Iris pigment epithelial cell (primary cell): ENCODE measurements at places on chromosomes 1 and 21.
A peak's percentile ranks its signal among the peaks of the same experiment; 100 is the strongest.

- DNase-seq: no peak
Measured at GRCh38 chr1:19688041-19688842, 23.6 kb downstream of the HTR6 start.

GRCh38 chr1:104929280-104929679 is 1179.6 kb downstream of the AMY1C start:
- DNase-seq: no peak

DNA sequence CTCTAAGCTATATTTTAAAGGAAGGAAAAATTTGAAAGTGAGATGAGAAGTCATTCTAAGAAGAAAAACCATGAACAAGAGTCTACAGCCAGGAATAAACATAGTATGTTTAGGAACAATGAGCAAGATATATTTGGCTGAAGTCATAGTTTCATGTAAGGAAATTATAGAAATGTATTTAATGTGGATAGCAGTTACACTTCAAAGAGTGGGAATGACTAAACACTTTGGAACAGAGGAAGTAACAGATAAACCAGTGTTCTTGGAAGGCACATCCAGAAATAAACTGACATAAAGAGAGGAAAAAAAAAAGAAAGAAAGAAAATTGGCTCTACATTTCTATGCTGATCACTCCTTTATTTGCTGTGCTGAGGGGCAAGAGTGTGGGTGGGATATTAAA is 18.0 kb downstream of the C8A start:
- peak; percentile 33 for DNase-seq

DNA sequence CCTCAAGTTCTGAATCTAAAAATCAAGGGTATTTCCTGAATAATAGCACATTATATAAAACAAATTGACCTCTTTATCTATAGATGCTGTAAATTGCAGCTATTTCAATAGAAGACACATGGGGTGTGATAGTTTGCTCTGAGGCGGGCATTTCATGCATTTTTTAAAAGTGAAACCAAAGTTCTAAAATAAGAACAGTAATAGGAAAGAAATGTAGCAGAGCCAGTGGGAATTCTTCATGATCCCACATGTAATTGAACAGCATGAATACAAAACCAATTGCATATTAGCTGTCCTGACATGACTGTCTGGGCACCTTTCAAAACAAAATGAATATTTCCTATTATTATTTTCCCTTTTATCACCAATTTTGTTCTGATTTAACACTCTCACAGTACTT is 85.0 kb downstream of the RGS21 start:
- peak; percentile 7 for DNase-seq

DNA sequence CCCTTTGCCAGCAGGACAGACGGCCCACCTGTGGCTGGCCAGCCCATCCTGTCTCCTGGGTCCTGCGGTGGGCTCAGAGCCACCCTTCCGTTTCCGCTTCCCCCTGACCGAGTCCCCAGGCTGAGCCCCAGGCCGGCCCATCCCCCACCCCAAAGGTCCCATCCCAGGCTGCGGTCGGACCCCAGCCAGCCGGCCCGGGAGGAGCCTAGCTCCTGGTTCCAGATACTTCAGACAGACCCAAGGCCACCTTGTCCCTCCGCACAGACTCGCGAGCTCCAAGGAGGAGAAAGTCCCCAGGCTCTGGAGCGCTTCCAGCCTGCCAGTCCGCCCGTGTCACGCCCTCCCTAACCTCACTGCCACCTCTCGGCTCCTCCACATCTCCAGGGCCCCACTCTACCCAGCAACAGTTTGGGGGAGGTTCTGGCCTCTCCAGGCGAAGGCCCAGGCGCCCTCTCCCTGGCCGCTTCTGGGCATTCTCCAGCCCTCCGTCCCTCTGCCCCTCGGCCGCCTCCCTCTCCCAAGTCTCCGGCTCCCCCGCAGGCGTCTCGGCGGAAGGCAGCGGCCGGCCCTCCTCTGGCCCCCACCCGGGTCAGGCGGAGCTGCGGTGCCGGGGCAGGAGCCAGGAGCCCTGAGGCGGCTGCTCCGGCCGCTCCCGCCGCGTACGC is 835 bp downstream of the LRRN2 start:
- DNase-seq: peak; percentile 3

GRCh38 chr1:33273961-33274371 is 17.7 kb downstream of the ZNF362 start:
- no peak for DNase-seq

GRCh38 chr1:54111624-54112023 is 41.2 kb downstream of the CDCP2 start:
- no peak for DNase-seq

DNA sequence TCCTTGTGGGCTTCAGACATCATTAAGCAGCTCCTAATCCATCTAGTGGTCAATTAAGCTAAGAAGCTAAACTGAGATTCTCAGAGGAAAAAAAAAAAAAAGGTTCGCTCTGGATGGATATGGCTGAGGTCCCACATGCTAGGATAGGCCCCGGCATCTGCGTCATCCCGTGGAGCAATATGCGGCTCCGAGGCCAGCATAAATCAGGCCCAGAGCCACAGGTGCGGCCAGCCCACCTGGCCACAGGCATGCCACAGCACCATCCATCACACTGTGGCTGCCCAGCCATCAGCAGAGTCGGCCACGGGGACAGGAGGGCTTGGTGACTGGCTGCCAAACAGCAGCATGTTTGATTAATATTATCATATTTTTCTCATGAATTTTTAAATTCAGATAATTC is 106.9 kb upstream of the TIAM1 start:
- no peak for DNase-seq
